ENCODE measurements at places on chromosomes 3 and 15. TPM values are rescaled to one million over a fixed set of nuclear protein-coding genes. Genes with fewer than 3 reads are reported as not detected.

GRCh38 chr3:100662113-100662823 is 47.0 kb upstream of the TFG start:
- peak; percentile 45 for DNase-seq

The EBLN2 gene
- 3.0 TPM for total RNA-seq

The CHRNA7 gene
- total RNA-seq, result under 0.01 TPM

GRCh38 chr3:10344147-10344943 is 23.4 kb upstream of the SEC13 start:
- DNase-seq, result peak; percentile 49

All from GM23248 (cell line).